Lower lobe of right lung (tissue), 2 donors: ENCODE measurements at places on chromosomes 13 and 19. TPM values are rescaled to one million over a fixed set of nuclear protein-coding genes. Genes with fewer than 3 reads are reported as not detected.

DNA sequence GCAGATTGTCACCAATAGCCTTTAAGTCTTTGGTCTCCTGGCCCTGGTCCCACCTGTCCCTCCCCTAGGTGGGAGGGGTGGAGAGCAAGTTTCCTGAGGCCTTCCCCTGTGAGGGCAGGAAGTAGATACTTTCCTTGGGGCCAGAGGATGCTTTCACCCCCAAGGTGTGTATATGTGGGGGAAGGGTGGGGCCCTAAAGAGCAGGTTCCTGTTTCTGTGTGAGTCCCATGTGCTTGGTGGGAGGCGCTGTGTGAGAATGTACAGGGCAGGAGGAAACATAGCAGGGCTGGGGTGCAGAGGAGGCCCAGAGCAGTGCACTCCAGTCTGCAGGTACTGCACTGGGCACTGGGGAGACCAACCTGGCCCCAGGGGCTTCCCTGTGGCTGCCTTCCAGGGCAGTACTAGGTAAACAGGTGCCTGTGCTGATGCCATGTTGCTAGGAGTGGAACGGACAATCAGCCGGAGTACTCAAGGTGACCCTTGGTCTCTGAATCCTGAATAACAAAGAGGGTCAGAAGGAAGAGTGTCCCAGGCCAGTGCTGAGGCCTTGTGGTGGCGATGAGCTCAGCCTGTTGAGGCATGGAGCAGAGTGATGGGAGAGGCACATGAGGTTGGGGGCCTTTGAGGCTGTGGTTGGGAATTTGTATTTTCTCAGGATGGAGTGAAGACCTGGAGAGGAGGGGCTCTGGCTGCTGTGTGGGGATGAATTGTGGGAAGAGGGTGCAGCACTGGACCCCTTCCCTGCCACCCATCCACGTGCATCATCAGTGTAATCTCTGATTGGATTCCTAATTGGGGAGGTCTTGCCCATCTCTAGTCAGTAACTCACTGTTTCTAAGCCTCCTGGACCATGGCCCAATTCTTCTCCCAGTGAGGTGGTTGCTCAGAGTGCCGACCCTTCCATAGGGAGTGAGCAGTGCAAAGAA lies 5.1 kb downstream of the EGLN2 start:
- peak overlapping the region; percentile 92 for H3K27ac ChIP-seq
- peaks cover 92% of the 10 kb centered on the region for H3K4me1 ChIP-seq
- peak; percentile 83 for DNase-seq
- peaks cover 86% of the 10 kb centered on the region for H3K36me3 ChIP-seq
- H3K27me3 ChIP-seq, result no peaks in the 10 kb centered on the region
- peak overlapping the region; percentile 92 for H3K4me3 ChIP-seq

- no peak for DNase-seq
- no peak overlapping the region for H3K4me3 ChIP-seq
- no peaks in the 10 kb centered on the region for H3K27me3 ChIP-seq
- H3K36me3 ChIP-seq, result no peaks in the 10 kb centered on the region
Observed at GRCh38 chr19:20315543-20315942, 148.5 kb downstream of the ZNF486 start.

DNA sequence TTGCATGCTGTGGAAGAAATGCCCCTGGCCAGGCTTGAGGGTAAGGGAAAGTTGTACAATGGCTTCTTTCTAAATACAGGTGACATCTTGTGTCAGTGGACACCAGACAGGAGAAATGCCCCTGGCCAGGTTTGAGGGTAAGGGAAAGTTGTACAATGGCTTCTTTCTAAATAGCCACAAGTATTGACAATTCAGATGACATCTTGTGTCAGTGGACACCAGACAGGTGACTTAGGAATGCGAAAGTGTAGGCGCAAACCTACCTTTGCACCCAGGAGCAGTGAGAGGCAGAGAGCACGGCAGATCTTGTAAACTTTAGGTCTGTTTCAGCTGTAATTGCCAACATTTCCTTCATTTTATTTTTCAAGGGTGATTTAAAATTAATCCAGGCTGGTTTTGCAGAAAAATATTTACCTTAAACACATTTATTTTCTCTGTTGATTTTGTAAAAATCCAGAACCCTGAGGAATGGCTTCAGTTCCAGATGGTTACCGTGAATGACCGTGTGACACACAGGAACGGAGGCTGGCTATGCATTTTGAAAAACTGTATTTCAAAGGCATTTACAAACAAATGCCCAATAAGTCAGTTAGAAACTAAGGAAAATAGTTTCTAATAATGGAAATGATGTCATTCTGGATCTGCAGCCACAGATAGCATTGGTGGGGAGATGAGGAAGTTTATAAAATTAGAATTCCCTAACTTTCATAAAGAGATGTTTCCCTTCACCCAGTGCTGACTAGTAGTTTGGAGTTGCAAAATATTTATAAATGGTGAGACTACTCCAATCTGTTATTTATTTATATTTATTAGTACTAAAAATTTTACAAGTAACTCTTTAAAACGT lies 34.9 kb downstream of the TNFSF13B start:
- H3K36me3 ChIP-seq, result no peaks in the 10 kb centered on the region
- H3K27me3 ChIP-seq, result no peaks in the 10 kb centered on the region
- no peaks in the 10 kb centered on the region for H3K4me1 ChIP-seq
- no peak for DNase-seq
- H3K4me3 ChIP-seq, result no peak overlapping the region

- H3K4me3 ChIP-seq, result no peak overlapping the region
- H3K27me3 ChIP-seq, result no peaks in the 10 kb centered on the region
- H3K36me3 ChIP-seq, result peaks cover 15% of the 10 kb centered on the region
Observed at GRCh38 chr19:16445238-16446107, 26.3 kb downstream of the EPS15L1 start.

The TUBA3C gene
- not detected for total RNA-seq

The RNF113B gene
- not detected for total RNA-seq

The KLK5 gene
- total RNA-seq, result not detected
